NCI-H1048 (cell line): ENCODE measurements at places on chromosomes 2 and 18.

DNA sequence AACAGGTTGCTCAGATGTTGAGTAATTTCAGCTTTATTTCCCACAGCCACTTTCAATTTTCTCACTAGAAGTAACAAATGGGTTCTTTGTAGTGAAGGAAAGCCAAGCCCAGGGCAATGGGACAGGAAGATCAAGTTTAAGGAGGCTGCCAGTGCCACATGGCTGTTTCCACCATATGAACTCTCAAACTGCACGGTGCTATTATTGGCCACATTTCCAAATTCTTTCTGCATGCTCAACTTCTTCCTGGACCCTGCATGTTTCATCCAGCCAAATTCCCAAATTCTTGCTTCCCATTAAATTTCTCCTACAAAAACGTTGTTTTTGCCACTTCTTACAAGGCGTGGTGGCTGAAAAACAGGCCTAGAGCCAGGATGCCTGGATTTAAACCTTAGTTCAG is 193.3 kb upstream of the SPHKAP start:
- DNase-seq = no peak

DNA sequence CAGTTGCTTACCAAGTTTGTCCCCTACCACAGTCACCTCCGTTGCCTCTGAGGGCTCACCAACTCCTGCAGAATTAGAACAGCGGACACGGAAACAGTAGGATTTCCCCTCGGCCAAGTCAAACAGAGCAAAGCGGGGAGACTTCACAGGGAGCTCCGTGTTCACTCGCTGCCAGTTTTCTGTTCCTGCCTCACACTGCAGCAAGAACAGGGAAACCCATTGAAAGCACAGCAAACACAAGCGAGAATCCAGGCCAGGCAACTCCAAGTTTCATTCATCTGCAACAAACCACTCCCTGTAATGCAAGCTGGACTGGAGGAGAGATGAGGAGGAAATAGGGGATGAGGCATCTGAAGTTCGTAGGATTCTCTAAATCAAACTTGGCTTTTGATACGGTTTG is 84.2 kb downstream of the MYOM1 start:
- DNase-seq = no peak

DNA sequence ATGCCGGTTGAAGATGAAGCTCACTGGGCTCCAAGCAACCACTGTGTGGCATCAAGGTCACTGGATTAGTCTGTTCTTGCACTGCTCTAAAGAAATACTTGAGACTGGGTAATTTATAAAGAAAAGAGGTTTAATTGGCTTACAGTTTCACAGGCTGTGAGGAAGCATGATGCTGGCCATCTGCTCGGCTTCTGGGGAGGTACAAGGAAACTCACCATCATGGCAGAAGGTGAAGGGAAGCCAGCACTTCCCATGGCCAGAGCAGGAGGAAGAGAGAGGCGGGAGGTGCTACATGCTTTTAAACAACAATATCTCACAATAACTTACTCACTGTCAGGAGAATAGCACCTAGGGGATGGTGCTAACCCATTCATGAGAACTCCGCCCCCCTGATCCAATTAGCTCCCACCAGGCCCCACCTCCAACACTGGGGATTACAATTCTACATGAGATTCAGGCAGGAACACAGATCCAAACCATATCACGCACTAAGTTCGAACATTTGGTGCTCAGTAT is 109.7 kb upstream of the MGAT5 start:
- no peak for DNase-seq

DNA sequence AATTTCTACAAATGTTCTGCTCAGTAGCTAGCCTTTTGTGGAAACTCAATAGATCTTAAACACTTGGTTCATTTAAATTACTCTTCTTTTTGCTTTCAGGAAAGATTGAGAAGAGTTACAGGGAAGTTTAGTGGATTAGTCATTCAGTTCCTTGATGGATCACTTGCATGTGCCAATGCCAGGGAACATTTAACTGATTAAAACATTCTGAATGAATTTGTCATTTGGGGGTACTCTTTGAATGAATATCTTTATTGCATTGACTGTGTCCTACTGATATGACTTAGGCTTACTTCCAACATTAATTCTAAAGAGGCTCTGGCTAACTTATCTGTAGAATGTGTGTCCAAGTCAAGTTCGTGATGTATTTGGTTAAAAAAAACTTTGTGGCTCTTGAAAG is 199.8 kb downstream of the PLCL1 start:
- no peak for DNase-seq

DNA sequence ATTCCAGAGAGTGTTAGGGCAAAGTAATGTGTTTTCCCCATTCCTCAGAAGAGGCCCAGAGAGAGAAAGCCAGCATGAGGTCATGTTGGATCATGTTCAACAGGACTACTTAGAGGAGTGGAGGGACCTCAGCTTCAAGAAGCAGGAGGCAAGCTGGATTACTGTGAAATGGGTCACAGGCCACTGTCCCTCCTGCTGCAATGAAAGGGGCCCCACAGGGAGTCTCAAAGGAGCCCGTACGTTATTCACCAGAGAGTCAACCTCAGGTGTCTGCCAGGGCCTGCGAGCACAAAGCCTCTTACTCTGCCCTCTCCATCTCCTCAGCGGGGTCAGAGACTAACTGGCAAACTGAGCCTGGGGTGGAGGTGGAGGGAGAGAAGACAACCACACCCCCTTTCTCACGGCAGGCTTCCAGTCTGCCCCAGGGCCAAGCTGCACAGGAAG is 27.2 kb upstream of the ACYP2 start:
- DNase-seq = no peak

- DNase-seq = no peak
Observed at GRCh38 chr2:69608109-69608508, 35.4 kb downstream of the AAK1 start.

- no peak for DNase-seq
Observed at GRCh38 chr2:64296140-64296480, 151.9 kb upstream of the PELI1 start.

DNA sequence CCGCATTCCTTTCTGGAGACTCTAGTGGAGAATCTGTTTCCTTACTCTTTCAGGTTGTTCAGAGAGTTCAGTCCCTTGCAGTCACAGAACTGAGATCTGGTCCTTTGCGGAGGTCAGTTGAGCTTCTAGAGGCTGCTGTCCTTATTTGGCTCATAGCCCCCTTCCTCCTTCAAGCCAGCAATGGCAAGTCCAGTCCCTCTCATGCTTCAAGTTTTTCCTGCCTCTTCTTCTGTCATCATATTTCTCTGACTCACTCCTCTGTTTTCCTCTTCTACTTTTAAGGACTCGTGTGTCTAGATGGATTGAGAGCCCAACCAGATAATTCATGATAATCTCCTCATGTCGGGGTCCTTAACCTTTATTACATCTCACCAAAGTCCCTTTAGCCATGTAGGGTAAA is 173.5 kb upstream of the FOSL2 start:
- DNase-seq = no peak

DNA sequence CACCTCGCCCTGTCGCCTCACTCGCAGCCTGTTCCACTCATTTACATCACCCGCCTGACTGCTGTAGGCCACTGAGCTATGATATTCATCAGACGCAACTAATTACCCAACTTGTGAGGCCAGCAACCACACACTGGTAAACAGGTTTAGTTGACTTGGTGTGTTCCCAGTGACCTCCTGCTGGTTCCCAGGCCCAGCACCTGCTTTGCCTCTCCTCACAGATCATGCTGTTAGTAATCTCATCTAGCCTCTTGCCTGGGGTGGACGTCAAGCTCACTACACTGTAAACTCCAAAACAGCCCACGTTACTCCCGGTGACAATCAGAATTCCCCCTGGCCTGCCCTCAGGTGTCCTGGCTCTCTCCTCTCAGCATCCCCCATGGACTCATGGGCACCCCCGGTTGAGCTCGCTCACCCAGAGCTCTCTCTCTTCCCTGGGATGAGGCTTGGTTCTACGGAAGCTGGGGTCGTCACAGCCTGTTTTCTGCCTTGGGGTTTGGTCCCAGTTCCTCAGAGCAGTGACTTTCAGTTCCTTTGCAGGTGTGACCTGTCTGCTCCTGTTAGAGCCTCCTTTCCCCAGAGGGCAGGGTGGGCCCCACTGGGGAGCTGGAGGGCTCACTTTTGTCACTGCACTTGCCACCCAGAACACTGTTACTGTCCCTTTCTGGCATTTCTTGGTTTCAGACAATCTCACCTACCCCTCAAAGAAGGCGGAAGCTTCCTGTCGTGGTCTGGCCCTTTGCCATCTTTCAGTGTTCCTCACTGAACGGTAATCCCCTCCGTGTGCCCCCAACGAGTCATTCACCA is 40.3 kb downstream of the INPP5D start:
- no peak for DNase-seq
